CD4-positive, alpha-beta T cell treated with Interleukin-1 beta for 1 hour (primary cell): ENCODE measurements at places on chromosomes 16 and 17.

DNA sequence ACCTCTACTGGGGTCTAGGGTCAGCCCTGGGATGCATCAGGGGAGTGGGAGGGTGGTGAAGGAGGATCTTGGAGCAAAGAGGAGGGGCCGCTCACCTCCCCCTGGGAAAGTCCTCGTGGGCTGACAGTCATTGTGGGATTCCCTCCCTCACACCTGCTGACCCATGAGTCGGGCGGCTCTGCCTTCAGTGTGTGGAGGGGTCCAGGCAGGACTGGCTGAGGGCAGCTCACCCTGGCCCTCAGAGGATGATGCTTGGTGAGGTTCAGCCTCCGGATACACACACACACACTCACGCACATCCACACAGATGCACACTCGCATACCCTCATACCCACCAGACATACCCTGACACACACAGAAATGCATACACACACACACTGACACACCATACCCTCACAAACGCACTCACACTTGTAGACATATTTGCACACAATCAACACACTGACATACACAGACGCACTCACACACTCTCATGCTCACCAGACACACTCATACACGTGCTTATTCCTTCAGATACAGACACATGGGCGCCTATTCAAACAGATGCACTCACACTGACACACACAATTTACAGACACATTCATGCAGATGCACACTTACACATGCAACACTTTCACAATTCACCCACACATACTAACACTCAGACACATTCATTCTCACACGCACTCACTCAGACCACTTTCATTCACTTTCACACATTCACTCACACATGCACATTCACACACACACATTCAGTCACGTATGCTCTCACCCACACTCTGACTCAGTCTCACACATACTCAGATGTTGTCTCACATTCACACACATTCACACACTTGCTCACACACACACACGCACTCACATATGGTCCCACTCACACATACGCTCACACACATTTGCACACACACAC lies 105.1 kb upstream of the RPL38 start:
- DNase-seq: no peak

- DNase-seq: no peak
These were observed 44.9 kb downstream of the ABCA5 start for GRCh38 chr17:69282002-69282401.

DNA sequence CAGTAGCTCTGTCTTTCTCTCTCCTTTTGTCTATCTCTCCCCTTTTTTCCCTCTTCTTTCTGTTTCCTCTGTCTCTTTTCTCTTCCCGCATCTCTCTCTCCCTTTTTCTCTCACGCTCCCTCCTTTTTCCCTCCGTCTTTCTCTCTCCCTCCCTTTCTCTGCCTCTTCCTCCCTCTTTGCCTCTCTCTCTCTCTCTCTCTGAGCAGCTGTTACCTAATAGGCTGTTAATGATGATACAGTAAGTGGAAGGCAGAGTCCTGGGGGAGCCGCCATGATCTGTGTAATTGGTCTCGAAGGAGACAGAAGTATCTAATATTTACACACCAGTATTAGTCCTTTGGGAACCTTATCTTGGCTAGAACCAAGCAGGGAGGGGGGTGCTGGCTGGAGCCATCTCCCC lies 136.1 kb upstream of the CIBAR2 start:
- no peak for DNase-seq

DNA sequence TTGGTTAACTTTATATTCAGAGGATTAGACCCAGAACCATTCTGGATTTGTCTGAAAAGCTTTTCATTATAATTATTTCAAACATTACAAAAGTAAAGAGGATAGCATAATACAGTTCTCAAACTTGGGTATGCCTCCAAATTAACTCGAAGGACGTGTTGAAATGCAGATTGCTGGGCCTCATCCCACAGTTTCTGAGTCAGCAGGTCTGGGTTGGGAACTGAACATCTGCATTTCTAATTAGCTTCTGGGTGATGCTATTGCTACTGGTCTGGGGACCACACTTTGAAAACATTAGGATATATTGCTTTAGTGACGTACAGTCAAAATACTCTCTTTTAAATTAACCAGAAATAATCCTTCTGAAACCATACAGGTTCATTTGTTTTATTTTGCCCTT lies 10.0 kb downstream of the TPPP3 start:
- DNase-seq: no peak

GRCh38 chr16:84497418-84498222 lies 6.8 kb downstream of the MEAK7 start:
- DNase-seq: no peak

DNA sequence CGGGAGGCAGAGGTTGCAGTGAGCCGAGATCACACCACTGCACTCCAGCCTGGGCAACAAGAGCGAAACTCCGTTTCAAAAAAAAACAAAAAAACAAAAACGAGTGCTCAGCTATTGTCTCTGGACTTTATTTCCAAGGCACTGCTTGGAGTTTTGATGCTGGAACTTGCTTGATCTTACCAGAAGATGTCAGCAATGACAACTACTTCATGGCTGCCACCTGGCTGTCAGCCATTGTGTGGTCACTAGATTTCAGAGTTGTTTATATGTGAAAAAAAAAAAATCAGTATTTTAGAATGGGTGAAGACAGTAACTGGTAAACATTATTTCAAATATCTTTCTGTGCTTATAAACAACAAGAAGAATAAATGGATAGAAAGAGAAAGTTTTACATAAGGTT lies 26.3 kb upstream of the OR4D1 start:
- DNase-seq: peak; percentile 47

- DNase-seq: no peak
These were observed 5.8 kb downstream of the NHERF2 start for GRCh38 chr16:2032285-2033056.

DNA sequence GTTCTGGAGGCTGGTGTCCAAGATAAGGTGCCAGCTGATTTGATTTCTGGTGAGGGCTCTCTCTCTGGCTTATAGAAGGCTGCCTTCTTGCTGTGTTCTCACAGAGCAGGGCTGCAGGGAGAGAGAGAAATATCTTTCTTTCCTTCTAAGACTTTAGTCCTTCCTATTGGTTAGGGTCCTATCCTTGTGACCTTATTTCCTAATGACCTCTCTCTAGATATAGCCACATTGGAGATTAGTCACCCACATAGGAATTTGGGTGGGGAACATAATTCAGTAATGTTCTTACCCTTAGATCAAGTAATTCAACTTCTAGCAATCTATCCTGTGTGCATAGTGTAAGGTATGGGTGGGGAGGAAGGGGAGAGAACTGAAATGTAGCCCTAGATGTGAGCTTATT lies 18.0 kb upstream of the ABCA5 start:
- no peak for DNase-seq

DNA sequence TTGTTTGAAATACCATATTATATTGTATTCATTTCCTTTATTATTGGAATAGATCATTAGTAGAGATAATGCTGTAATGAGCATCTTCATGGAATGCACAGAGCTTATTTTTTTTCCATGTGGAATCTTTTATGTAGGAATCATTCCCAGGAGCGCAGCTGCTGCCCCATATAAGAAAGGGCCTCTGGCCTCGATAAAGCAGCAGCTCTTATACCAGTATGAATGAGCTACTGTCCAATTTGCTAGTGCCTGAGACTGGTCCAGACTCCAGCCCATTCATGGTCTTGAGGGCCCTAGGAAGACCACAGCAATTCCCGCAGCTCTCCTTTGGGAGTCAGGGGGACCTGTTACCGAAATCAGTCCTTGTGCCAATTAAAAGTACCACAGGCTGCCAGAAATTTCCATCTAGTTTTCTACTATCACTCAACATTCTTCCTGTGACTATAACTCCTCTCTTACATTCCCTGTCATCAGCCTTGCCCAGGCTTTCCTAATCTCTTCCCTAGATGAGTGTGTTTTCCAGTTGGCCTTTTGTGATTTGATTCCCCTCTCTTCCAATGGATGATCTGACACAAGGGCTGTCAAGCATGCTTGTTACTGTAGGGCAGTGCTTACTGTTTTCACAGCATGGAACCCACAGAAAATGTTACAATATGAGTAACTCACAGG lies 1.9 kb downstream of the ZNF843 start:
- DNase-seq: no peak

DNA sequence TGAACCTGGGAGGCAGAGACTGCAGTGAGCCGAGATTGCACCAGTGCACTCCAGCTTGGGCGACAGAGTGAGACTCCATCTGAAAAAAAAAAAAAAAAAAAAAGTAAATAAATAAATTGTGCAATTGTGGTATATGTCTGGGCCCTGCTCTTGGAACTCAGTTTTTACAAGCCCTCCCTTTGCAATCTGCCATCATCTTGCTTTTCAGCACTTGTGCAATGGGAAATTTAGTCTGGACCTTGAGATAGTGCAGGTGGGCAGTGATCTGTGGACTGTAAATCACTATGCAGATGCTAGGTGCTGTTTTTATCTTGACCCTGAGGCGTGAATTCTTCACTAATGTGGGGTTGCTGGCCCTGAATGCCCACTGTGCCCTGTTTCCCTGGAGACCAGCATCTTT lies 6.5 kb upstream of the RAP1GAP2 start:
- no peak for DNase-seq

DNA sequence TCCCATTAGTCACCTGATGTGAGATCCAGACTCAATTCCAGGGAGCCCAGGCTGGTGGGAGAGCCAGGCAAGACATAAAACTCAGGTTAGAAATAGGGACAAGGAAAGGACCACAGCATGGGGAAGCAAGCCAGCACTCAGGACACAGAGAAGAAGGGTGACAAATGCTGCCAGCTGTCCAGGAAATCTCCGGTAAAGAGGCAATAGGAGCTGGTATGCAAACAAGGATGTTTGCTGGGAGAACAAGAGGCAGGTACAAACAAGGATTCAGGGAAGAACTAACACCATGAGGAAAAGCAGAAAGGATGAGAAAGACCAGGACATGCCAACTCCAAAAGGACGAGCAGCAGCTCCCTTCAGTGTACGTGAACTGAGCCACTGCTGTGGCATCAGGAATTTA lies 10.2 kb upstream of the TXNDC11 start:
- DNase-seq: no peak

GRCh38 chr17:74998783-74999182 lies 11.4 kb downstream of the CDR2L start:
- no peak for DNase-seq

GRCh38 chr16:89297910-89298545 lies 80.5 kb downstream of the ZNF778 start:
- no peak for DNase-seq

- DNase-seq: peak; percentile 34
These were observed 5.5 kb downstream of the TMEM204 start for GRCh38 chr16:1538804-1539520.

GRCh38 chr17:82392209-82392920 lies 20.8 kb downstream of the UTS2R start:
- DNase-seq: no peak

DNA sequence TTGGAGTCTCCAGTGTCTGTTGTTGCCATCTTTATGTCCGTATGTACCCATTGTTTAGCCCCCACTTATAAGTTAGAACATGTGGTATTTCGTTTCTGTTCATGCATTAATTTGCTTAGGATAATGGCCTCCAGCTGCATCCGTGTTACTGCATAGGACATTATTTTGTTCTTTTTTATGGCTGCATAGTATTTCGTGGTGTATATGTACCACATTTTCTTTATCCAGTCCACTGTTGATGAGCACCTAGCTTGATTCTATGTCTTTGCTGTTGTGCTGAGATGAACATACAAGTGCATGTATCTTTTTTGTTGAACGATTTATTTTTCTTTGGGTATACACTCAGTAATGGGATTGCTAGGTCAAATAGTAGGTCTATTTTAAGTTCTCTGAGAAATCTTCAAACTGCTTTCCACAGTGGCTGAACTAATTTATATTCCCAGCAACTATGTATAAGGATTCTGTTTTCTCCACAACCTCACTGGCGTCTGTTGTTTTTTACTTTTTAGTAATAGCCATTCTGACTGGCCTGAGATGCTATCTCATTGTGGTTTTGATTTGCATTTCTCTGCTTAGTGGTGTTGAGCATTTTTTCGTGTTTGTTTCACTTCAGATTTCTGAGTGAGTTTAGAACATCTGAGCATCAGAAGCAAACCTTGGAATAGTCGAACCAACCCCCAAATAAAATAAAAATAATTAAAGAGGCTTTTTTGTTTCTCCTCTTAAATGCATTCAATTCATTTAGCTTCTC lies 304.7 kb downstream of the ZFHX3 start:
- DNase-seq: no peak

GRCh38 chr17:13933441-13934276 lies 135.6 kb upstream of the COX10 start:
- no peak for DNase-seq

GRCh38 chr16:78768718-78769117 lies 669.3 kb downstream of the WWOX start:
- DNase-seq: peak; percentile 53

DNA sequence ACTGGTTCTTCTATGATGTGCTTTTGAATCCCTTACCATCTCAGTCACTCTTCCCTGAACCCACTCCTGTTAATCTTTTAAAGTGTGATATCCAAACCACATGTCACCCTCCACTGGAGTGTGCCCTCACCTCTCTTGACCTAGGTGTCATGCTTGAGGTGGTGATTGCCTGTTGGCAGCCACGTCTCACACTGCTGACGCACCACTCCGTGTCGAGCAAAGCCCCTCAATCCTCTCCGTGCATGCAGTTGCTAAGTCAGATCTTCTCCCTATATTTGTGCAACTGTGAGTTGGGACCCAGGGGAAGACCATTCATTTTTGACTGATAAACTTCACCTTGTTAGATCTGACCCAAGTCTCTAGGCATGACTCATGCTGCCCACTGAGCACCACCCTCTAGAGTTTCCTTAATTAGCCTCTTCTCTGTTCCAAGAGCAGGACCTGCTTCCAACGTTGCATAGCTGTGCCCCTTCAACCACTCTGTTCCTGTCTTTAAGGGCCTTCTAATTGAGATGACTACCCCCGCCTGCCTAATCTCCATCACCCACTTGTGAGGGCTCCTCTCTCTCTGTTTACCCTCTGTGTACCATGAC lies 2.7 kb downstream of the MYH13 start:
- DNase-seq: no peak

- DNase-seq: peak; percentile 34
These were observed 27.9 kb downstream of the MBTPS1 start for GRCh38 chr16:84088695-84089395.

GRCh38 chr17:71378741-71379140 lies 742.1 kb upstream of the SOX9 start:
- no peak for DNase-seq

DNA sequence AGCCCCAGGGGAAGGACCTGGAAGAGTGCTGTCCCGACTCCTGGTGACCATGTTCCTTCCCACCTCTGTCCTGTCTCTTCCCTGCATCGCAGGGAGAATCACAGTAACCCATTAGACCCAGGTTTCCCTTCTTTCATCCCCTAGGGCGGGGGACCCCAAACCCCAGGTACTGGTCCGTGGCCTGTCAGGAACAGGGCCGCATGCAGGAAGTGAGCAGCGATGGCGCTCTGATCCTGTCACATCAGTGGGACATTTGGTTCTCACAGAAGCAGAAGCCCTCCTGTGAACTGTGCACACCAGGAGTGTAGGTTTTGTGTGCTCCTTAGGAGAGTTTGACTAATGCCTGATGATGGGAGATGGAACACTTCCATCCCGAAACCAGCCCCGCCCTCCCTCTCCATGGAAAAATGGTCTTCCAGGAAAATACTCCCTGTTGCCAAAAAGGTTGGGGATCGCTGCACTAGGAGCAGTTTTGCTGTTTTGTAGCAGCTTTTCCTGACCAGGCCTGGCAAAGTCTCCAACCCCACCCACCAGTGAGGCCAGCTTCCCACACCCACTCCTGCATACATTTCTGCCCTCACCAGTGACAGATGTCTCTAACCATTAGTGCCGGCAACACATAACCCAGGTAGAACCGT lies 10.5 kb downstream of the MNT start:
- no peak for DNase-seq

- DNase-seq: no peak
These were observed 44.9 kb upstream of the RASD1 start for GRCh38 chr17:17540935-17541639.
